ENCODE measurements at places on chromosomes 6 and 20.

- DNase-seq: no peak
Measured at GRCh38 chr20:13102237-13102636, 93.5 kb downstream of the SPTLC3 start.

DNA sequence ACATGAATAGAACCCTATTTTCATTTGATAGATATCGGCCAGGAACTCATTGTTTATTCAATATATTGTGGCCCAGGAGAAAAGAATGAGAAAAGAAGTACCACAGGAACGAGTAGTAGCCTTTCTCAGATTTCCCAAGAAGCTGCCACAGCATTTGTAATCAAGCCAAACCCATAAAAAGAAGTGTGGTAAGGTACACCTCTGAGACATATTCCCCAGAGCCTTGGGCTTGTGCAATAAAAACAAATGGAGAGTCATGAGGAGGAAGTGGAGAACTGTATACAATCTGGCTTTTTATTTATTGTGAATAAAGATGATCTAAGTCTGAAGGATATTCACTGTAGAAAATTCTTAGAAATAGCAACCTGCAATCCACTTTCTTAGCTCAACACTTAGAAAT is 36.7 kb downstream of the KIF6 start:
- no peak for DNase-seq

DNA sequence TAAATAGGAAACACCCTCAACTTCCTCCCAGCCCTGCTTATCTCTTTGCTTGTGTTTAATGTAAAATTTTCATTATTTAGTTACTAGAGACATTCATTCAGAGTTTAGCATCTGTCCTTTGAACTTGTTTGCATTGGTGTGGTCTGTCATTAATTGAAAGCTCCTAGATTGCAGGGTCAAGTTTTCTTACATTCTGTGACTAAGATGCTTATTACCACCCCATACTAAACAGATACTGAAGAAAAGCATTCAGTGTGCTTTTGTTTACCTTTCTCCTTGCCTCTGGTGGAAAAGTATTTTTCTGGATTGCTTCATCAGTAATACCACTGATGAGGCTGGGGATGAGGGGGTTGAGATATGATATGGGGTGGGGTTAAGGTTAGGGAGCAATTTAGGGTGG is 199.0 kb downstream of the SAMD5 start:
- no peak for DNase-seq

DNA sequence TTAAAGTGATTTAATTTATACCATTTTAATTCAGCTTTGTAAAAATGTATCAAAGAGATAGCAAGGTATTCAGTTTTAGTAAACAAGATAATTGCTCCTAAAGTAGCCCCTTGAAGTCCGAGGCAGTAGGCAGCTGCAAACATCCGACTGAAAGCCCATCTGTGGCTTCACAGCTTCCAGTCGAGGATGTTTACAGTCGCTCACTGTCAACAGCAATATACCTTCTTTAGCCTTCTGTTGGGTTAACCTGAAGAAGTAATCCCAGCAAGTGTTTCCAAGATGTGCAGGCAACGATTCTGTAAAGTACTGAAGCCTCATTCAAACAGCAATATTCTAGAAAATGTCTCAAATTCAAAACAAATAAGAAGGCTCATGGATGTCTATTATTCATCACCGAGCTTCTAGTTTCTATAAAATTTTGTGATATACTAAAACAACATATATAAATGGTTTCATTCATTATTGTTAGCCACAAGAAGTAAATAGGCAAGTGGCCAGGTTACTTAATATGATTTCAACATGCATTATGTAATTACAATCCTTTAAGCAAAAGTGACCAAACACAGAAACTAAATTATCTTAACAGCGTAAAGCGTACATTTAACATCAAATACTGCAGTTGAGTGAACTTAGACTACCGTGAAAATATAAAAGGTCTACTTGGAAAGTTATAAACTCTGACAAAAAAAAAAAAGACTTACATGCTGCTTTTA is 115.0 kb downstream of the OGFRL1 start:
- DNase-seq: no peak

GRCh38 chr20:50242863-50243609 is 52.4 kb downstream of the CEBPB start:
- no peak for DNase-seq

- no peak for DNase-seq
Measured at GRCh38 chr20:16271450-16271849, 301.8 kb downstream of the KIF16B start.

Measured in Kasumi-1 (cell line).